ENCODE measurements at places on chromosomes 16 and 17. TPM values are rescaled to one million over a fixed set of nuclear protein-coding genes. Genes with fewer than 3 reads are reported as not detected.

DNA sequence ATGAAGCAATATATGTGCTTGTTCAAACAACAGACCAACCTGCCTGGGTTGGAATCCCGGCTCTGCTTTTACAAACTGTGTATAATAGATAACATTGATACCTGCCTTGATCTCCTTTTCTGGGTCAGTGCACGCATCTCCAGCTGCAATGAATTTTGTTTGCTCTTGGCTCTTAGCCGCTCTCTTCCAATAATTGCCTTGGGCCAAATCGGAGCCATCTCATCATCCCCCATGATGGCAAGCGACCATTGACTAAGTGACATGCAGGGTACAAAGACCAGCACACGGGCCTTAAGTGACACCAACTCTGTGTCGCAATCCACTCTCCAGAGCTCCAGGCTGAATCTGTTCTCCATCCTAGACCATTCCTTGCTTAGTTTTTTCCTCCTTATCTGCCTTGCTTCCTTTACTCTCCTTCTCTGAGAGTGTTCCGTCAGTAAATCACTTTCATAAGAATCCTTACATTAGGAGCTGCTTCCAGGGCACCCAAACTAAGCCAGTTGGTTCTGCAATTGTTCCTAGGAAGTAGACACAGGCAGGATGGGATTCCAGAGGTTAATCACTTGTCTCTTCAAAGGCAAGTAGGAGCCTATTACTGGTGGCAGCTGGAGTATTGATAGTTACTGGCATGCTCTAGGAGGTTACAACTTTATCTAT, 134.2 kb downstream of the ABCA8 start:
- DNase-seq, result no peak

TMEM238L gene
- not detected for total RNA-seq

GRCh38 chr17:74249590-74250270, 24.3 kb upstream of the DNAI2 start:
- DNase-seq, result no peak

SAMD14 gene
- total RNA-seq, result 14.7 TPM

KRT20 gene
- total RNA-seq, result not detected

KRTAP4-7 gene
- not detected for total RNA-seq

- no peak for DNase-seq
Observed at GRCh38 chr17:17557796-17558195, 33.7 kb downstream of the PEMT start.

DNA sequence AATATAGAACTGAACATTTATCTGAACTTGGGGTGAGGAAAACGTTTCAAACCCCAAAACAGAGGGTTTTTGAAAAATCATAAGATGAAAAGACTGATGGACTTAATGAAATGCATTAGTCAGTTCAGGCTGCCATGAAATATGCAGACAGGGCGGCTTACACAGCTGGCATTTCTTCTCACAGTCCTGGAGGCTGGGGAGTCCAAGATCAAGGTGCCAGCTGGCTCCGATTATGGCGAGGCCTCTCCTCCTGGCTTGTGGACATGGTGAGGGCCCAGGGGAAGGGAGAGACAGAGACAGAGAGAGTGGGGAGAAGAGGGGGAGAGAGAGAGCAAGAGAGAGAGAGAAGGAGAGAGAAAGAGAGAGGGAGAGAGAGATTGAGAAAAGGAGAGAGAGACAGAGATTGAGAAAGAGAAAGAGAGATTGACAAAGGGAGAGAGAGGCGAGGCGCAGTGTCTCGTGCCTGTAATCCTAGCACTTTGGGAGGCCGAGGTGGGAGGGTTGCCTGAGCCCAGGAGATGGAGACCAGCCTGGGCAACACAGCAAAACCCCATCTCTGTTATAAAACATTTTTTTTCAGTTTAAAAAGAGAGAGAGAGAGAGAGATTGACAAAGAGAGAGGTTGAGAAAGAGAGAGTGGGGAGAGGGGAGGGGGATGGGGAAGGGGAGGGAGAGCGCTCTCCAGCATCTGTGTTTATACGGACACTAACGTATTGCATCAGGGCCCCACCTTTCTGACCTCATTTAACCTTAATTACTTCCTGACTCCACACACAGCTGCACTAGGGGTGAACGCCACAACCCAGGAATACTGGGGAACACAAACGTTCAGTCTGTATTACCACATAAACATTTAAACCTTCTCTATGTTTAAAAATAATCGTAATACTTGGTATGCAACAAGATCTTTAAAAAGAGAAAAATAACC, 24.6 kb upstream of the RPH3AL start:
- DNase-seq, result no peak

JUP gene
- total RNA-seq, result 895 TPM

- no peak for DNase-seq
Observed at GRCh38 chr16:76441876-76442275, 164.7 kb downstream of the CNTNAP4 start.

DNA sequence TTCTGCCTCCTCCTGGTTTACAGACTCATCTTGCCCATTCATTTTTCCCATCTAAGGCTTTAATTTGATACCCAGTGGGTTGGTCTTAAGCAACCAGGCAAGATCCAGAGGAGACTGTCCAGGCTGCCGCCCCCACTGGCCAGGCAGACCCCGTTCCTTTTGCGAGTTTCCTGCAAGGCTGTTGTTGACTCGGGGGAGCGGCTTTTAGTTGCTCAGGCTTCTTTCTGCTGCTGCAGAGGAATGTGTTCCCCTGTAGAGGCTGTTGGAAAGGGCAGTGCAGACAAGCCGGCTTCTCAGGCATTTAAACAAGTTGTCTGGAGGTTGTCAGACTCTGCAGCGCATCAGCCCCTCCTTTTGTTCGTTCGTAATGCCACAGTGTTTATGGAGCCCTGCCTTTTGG, 231.2 kb downstream of the PRKCA start:
- no peak for DNase-seq

- no peak for DNase-seq
Observed at GRCh38 chr16:70648606-70649005, 2.2 kb downstream of the IL34 start.

- no peak for DNase-seq
Observed at GRCh38 chr17:37162800-37163199, 213.0 kb upstream of the C17orf78 start.

GPR142 gene
- total RNA-seq, result not detected

All from kidney epithelial cell (primary cell).